ENCODE measurements at places on chromosomes 4 and X. TPM values are rescaled to one million over a fixed set of nuclear protein-coding genes. Genes with fewer than 3 reads are reported as not detected.

- H3K27me3 ChIP-seq: no peaks in the 10 kb centered on the region
- H3K36me3 ChIP-seq: no peaks in the 10 kb centered on the region
- H3K27ac ChIP-seq: no peak overlapping the region
- H3K4me3 ChIP-seq: no peak overlapping the region
- H3K4me1 ChIP-seq: no peaks in the 10 kb centered on the region
Observed at GRCh38 chr4:62952366-62952765, 1456.9 kb downstream of the TECRL start.

- H3K27me3 ChIP-seq: peaks cover 8% of the 10 kb centered on the region
- H3K27ac ChIP-seq: peak overlapping the region; percentile 70
- H3K4me3 ChIP-seq: peak overlapping the region; percentile 83
- H3K4me1 ChIP-seq: peaks cover 8% of the 10 kb centered on the region
Observed at GRCh38 chr4:186190581-186191199, 677 bp upstream of the CYP4V2 start.

GRCh38 chr4:42708625-42709024 is 51.7 kb upstream of the ATP8A1 start:
- peaks cover 3% of the 10 kb centered on the region for H3K4me1 ChIP-seq
- H3K27ac ChIP-seq: no peak overlapping the region
- H3K36me3 ChIP-seq: no peaks in the 10 kb centered on the region
- no peak overlapping the region for H3K4me3 ChIP-seq

DNA sequence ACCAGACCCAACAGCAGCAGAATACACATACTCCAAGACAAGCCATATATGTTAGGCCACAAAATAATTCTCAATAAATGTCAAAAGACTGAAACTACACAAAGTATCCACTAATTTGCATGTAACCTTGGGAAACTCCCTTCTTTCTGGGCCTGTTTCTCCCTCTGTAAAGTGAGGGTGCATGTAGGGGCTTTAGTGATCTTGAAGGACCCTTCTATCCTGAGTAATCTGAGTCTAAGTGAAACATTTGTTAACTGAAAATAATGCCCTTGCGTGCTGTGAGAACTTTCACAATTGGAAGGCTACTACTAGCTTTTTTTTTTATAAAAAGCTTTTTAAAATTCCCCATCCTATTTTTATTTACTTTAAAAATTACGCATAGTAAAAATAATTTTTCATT is 125.2 kb downstream of the NEXMIF start:
- H3K36me3 ChIP-seq: no peaks in the 10 kb centered on the region
- no peak overlapping the region for H3K4me3 ChIP-seq
- H3K4me1 ChIP-seq: no peaks in the 10 kb centered on the region
- no peaks in the 10 kb centered on the region for H3K27me3 ChIP-seq
- H3K27ac ChIP-seq: no peak overlapping the region
- DNase-seq: no peak

- no peak overlapping the region for H3K27ac ChIP-seq
- no peak for DNase-seq
- peaks cover 3% of the 10 kb centered on the region for H3K27me3 ChIP-seq
- H3K4me3 ChIP-seq: no peak overlapping the region
- no peaks in the 10 kb centered on the region for H3K36me3 ChIP-seq
Observed at GRCh38 chr4:140807491-140808252, 51.5 kb upstream of the TBC1D9 start.

FAM149A gene
- 0.33 TPM for total RNA-seq

Data from endothelial cell (in vitro differentiated cells).